ENCODE measurements at places on chromosomes 2 and 18.

- no peak for DNase-seq
Observed at GRCh38 chr18:3619222-3619621, 169.2 kb downstream of the TGIF1 start.

GRCh38 chr2:23327416-23327815 is 57.6 kb upstream of the KLHL29 start:
- DNase-seq, result no peak

- DNase-seq, result no peak
Observed at GRCh38 chr2:76667821-76668271, 854.3 kb downstream of the LRRTM4 start.

- DNase-seq, result no peak
Observed at GRCh38 chr2:63218800-63219526, 168.3 kb downstream of the OTX1 start.

- DNase-seq, result no peak
Observed at GRCh38 chr2:191670076-191670475, 7.9 kb upstream of the NABP1 start.

GRCh38 chr2:12824351-12824777 is 107.6 kb downstream of the TRIB2 start:
- no peak for DNase-seq

DNA sequence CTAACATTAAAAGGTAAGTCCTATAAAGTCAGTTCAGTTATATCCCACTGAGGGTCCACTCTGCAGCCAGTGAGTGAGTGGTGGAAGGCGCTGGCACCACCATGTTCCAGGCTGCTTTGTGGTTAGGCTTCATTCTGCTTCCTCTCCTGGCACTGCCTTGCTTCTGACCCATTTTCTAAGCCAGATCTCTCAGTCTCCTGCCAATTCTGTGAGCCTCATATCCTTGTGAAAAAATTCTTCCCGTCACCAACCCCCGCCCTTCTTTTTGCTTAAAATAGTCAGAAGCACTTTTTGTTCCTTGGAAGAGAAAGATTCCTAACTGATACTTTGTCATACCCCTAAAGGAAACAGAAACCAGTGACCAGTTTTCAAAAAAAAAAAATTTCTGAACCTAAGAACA is 139.8 kb upstream of the NCK2 start:
- no peak for DNase-seq

DNA sequence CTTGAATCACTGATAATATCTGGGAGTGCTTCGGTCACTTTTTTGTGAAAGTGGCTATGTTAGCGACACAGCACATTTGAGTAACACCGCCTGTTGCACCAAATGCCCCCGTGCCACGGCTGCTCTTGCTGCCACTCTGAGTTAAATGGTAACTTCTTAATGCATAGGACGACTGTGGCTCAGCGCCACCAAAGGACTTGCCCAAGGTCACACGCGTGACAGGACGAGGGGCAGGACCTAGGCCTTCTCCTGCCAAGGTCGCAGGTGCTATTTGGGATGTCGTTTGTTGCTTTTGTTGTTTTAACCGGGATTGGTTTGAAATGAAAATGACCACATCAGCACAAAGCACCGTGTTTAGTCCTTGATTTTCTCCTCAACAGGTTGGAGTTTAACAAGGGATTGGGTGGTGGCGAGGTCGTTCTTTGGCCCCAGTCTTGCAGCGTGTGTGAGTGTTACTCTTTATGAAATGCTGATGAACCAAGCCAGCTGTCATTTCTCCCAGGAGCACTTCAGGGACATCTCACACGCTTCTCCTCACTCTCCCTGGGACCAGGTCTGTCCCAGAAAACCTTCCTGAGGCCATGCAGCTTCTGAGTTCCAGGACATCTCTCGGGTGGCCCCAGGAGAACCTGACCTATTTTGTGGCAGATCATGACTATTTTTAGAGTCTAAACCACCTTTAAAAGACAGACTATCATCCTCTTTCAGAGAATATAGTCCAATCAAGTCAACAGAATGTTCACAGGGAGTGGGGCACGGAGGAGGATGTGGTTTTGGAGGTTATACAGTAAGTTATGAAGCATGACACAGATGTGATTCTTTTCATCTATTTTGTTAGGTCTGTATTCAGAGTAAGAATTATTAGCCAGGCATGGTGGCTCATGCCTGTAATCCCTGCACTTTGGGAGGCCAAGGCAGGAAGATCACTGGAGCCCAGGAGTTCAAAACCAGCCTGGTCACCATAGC is 49.9 kb downstream of the MTCL1 start:
- DNase-seq, result peak; percentile 59

DNA sequence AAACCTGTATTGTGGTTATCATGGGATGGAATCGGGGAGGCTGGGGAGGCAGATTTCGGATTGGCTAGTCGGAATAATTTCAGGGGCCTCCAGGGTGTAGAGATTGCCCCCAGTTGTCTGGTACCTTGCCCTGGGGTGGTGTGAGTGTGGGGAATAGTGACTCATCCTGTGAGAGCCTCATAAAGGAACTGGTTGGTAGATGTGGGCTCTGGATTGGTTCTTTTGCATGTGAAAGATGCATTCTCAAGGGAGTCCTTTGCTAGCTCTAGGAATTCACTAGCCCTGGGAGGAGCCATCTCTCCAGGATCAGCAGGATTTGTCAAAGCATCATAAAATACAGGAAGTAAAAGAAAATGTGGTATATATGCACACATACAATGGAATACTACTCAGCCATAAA is 331.6 kb downstream of the SETBP1 start:
- DNase-seq, result no peak

DNA sequence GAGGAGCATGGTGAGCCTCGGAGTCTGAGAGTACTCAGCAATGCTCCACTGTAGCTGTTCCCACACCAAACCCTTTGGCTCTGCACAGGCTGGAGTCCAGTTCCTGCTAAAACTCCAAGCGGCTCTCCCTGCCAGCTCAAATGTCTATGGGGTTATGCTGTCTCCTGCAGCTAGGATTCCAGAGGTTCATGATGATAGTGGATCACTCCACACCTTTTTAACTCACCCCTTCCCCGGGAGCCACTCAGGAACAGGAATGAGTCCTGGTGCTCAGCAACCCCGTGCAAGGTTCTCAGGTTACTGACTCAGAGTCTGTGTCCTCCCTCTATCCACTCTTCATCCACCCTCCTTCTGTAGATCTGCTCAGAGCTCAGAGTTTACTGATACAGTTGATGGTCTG is 410.0 kb downstream of the CDH19 start:
- DNase-seq, result no peak

GRCh38 chr2:144596073-144596871 is 76.4 kb upstream of the ZEB2 start:
- DNase-seq, result peak; percentile 7

- no peak for DNase-seq
Observed at GRCh38 chr18:47777626-47778025, 152.8 kb downstream of the SMAD2 start.

GRCh38 chr2:232013701-232014353 is 52.3 kb downstream of the DIS3L2 start:
- peak; percentile 93 for DNase-seq

DNA sequence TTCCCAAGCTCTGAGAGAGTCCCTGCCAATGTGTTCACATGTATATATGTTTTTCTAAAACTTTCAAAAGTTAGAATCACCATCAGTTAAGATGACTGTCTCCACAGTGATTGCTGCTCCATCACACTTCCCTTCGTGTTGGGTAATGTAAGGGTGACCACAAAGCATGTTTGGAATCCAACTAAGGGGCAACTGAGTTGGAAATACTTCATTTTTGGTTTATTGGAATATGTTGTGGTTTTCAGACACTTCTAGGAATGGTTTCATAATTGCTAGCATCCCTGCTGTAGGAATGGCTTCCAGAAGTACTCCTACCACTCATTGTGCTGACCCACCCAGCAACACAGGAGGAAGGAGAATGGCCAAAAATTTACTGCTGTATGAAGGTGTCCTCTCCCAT is 212.5 kb upstream of the GULP1 start:
- DNase-seq, result peak; percentile 92

GRCh38 chr2:169806586-169806985 is 7.9 kb downstream of the SSB start:
- no peak for DNase-seq

DNA sequence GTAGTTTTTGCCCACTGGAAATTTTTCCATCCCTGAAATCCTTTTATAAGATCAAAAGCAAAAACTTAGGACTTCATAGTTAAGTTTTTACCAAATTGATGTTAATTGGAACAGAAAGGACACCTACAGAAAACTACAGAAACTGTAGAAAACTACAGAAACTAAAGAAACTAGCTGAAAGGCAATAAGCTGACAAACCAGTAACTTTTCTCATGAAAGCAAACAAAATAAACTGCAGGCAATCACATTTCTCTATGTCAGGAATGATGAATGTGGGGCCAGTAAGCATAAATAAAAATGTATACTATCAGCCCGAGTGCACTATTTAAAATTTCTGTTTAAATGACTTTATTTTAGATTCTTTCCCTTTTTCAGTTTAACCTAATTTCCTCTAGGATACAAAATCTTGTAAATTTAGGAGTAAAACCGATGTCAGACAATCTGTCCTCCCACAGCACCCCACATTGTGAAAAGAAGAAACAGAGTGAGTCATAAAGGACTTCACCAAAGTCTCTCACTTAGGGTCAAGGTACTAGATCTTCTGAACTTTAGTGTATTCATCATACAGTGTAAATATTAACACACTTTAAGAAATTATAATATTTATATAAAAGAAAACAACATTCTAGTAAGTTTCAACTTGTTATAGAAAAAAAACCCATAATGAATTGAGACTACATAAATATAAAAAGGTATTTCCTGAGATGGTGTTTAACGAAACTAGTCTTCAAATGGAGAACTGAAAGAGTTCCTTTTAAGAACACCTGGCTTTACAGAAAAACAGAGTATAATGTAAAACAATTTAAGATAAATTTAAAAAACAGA is 46.6 kb downstream of the USP40 start:
- DNase-seq, result no peak

DNA sequence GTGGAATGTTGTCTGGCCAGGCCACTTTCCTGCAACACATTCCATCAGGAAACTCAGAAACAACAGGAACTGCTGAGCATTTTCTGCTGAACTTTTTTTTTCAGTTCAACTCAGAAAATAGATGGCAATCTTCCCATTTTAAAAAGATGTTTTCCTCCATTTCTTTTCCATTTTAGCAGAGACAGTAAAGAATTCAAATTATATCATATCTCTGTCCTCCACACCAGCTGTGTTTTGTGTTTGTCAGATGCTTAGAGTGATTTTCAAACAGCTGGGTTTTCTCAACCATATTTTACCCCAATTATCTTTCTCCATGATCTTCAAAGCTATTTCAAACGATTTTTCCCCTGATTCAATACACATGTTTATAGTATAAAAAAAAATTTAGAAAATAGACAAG is 713.4 kb downstream of the LRRTM4 start:
- no peak for DNase-seq

GRCh38 chr18:37309861-37310260 is 255.7 kb downstream of the CELF4 start:
- DNase-seq, result no peak

- DNase-seq, result no peak
Observed at GRCh38 chr2:199460846-199461710, 3.3 kb upstream of the SATB2 start.

GRCh38 chr18:58180738-58181353 is 136.8 kb downstream of the NEDD4L start:
- DNase-seq, result peak; percentile 60
